ENCODE measurements at places on chromosomes 12 and 14. TPM values are rescaled to one million over a fixed set of nuclear protein-coding genes. Genes with fewer than 3 reads are reported as not detected.

DNA sequence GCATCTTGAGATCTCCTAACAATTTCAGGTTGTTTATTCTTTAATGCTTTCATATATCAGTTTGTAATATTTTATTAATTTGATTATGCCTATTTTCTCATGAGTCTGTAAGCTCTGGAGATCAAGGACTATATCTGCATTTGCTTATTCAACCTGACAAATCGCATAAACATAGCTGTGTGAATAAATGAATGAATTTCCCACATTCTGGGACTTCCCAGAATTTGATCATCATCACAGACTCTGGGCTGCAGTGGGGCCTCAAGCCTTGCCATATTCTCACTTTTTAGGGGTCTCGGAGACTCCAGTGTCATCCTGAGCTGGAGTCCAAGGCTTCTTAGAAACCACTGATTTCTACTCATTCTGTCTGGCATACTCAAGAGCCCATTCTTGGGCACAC, 180.5 kb downstream of the DAD1 start:
- no peak for DNase-seq

The CFAP54 gene
- total RNA-seq = 0.17 TPM

DNA sequence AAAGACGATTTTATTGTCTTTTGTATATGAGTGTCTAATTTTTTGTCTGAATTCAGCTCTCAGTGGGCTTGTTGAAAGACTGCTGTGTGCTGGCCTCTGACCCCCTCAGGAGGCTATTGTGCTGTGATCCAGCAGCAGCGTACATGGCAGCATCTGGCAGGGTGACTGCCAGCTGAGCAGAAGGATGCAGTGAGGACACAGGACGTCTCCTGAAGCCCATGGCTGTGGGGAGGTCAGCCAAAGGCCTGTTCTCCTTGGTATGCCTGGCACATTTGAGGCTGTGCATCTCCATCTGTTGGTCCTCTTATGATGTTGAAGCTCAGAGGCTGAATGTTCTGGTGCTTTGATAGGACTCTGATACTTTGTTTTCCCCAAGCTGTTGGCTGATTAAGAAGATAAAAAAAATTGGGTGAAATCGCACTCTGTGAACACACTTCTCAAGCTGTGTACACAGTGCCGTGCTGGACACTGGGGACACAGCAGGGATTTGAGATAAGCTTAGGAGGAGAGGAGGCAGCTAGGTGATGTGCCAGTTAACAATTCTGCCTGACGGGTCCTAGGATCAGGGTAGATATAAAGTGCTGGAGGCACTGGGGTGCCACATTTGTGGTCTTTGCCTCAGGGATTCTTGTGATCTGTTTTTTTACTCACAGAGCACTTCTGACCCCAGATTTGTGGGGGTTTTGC, 37.5 kb downstream of the EID3 start:
- DNase-seq = no peak

- DNase-seq = no peak
These were observed 8.5 kb upstream of the KRT75 start for GRCh38 chr12:52442600-52443061.
